CD4-positive, alpha-beta T cell treated with Interleukin-21 for 1 hour (primary cell): ENCODE measurements at places on chromosomes 11 and 22.

DNA sequence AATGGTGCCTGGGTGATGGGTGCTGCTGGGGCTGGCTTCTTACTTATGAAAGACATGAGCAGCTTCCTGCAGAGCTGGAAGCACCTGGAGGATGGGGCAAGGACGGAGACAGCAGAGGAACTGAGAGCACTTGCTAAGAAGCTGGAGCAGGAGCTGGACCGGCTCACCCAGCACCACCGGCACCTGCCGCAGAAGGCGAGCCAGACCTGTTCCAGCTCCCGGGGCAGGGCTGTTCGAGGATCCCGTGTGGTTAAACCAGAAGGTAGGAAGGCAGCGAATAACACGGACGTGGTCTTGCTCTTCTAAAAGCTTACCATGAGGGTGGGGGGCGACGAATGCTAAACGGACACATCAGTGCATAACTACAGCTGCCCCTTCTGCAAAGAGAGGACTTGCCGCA, 9.3 kb downstream of the APOL5 start:
- DNase-seq: no peak

- no peak for DNase-seq
Measured at GRCh38 chr11:20161923-20162744, 1.9 kb upstream of the DBX1 start.

GRCh38 chr11:133019545-133020371, 512.5 kb downstream of the OPCML start:
- no peak for DNase-seq

DNA sequence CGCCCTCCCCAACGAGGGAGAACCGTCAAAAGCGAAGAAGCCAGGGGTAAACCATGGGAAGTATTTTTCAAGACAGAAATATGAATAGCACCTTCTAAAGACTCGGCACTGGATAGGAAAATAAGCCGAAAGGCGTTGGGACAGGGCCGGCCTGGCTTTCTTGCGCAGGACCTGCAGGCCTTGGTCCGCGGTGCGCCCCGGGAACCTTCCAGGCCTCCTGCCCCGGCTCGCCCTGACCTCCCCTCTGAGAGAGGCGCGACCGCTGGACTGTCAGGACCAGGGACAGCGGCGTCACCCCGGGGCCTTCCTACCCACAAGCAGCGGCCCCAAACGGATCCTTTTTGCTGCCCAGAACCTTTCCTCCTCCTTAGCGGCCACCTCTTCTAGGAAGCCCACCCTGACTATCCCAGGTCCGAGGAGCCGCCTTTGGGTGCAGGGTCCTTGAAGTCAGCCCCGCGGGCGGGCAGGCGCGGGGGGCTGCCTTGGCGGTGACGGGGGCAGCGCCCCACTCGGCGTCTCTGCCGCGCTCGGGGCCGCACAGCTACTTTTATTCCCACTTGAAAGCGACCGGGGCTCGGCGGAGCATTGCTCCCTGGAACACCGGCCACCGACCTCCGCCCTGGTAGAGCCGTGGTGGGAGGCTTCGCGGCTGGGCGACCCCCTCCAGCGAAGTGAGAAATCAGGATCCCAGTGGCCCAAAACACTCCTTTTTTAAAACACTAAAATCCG, 650 bp upstream of the MAPK11 start:
- DNase-seq: peak; percentile 74

DNA sequence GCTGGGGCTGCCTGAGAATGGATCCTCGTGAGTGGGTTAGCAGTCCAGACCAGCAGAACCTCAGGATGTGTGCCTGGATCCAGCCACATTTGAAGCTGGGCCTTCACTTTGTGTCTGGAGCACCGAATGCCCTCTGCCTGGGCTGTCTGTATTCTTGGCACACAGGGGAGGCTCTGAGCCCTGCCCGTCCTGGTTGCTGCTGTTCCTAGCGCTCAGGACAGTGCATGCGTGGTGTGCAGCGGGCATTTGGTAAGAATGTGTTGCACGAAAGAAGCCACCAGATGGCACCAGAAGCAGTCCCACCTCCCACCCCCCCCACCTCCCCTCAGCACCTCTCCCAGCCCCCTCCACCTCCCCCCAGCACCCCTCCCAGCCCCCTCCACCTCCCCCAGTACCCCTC, 4.1 kb upstream of the MAPK11 start:
- peak; percentile 58 for DNase-seq

- DNase-seq: no peak
Measured at GRCh38 chr22:48979482-48979881, 848.2 kb downstream of the BRD1 start.

GRCh38 chr22:20741634-20742581, 32.0 kb upstream of the SERPIND1 start:
- DNase-seq: peak; percentile 58

- no peak for DNase-seq
Measured at GRCh38 chr11:117017456-117017855, 80.8 kb downstream of the SIK3 start.

- no peak for DNase-seq
Measured at GRCh38 chr11:117620086-117620485, 176.9 kb downstream of the DSCAML1 start.

GRCh38 chr11:106679581-106679980, 338.7 kb downstream of the GUCY1A2 start:
- no peak for DNase-seq

DNA sequence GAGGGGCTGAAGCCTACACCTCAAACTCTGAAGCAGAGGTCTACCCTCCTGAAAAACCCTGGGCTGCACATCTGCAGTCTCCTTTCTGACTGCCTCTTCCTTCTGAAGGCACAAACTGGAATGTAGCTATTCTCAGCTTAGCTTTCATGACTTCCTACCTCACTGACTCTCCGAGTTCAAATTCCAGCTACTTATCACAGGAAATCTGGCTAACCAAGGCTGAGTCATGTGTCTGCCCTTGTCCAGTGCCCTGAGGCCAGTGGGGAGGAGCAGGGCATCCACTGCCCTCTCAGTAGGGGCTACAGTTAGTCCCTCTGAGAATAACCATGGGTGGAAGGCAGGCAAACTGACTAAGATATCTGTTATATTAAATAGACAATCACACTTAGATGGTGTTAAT, 29.2 kb downstream of the PDGFD start:
- DNase-seq: no peak

- DNase-seq: no peak
Measured at GRCh38 chr11:81888391-81888790, 845.3 kb downstream of the FAM181B start.

DNA sequence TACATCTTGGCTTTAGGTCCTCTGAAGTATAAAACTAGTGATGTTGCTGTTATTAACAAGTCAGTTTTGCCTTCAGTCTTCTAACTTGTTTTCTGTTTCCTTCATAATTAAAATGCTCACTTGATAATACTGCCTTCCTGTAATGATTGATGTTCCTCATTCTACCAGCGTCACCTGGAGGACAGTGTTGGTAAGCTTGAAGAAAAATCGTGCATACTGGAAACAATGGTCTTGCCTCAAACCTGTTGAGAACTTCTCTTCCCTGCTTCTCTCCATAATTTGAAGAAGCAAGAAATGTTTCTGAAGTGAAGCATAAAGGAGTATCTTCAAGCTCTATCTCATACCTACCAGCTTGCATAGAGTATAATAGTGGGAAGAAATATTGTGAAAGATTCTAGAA, 3.0 kb downstream of the YWHAH start:
- DNase-seq: peak; percentile 73

DNA sequence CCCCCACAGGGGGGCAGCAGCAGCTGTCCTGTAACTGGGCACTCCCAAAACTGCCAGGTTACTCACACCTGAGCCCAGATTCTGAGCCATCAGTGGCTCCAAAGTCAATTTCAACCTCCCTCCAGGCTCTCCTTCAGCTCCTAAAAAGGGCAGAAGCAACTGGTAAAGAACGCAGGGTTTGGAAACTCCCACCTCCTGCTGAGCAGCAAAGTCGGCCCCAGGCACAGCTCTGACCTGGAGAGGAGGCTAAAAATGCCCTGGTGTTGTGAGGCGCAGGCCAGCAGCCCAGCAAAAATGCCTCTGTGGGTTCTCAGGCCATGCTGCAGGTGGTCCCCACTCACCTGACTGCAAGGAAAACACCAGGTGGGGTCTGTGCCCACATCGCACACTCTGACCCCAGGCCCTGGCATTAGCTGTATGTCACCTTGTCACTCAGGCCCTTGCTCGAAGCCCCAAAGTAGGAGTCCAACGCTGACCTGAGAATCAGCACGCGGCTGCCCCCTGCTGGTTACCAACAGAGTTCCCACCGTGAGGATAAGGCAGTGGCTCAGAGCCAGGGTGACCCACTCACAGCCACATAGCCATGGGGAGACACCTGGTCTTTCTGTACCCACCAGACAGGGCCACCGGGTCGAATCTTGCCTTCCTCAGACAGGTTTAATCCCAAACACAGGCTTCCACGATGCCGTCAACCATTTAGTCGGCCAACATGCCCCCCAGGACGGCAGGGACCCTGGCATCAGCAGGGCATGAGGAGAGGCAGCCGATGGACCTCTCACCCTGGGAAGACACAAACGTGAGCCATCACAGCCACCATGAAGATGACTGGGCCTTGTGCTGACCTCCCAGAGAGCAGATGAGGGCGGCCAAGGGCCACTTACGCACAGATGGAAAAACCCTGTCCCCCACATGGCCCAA, 11.1 kb downstream of the POLR3H start:
- peak; percentile 71 for DNase-seq

DNA sequence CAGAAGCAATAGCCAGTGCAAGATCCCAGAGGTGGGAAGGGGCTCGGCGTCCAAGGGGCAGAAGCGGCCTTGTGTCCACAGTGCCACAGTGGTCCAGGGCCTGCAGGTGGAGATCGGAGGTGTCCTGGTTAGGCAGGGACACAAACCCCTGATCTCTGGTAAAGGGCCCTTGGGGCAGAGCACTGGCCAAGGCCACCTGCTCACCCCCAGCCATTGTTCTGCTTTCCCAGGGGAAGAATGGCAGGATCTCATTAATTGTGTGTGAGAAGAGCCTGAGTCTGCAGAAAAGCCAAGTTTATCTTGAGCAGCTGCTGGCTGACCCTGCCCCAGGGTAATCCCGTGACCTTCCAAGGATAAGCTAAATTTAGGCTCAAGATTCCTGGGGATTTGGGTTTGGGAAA, 3.1 kb upstream of the CLDN5 start:
- DNase-seq: no peak

DNA sequence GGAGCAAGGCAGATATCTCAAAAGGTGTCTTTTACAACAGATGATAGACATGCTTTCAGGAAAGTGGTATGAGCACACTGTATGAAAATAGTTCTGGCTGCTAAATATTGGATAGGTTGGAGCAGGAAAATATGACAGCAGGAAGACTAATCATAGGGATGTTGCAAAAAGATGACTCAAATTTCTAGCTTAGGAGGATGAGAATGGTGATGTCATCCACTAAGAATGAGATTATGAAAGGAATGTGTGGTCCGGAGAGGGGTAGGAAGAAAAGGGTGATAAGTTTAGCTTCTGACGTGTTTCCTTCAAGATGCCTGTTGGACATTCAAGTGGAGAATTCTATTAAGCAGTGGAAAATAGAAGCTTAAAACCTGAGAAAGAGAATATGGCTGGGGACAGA, 46.4 kb downstream of the RCN1 start:
- no peak for DNase-seq

DNA sequence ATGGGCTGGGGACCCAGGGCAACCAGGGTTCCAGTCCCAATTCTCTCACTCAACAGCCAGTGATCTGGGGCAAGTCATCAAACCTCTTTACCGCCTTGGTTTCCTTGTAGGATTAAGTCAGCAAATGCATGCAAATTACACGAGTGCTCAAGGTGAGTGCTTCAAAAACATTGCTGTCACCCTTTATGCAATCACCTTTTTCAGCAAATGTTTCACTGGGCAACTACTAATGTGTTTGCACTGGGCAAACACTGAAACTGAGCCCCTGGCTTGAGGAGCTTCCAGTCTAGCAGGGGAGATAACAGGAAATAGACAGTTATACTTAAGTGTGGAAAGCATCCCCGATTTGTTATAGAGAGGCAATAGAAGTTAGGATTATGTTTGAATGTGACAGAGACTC, 37.7 kb upstream of the DMC1 start:
- DNase-seq: no peak

DNA sequence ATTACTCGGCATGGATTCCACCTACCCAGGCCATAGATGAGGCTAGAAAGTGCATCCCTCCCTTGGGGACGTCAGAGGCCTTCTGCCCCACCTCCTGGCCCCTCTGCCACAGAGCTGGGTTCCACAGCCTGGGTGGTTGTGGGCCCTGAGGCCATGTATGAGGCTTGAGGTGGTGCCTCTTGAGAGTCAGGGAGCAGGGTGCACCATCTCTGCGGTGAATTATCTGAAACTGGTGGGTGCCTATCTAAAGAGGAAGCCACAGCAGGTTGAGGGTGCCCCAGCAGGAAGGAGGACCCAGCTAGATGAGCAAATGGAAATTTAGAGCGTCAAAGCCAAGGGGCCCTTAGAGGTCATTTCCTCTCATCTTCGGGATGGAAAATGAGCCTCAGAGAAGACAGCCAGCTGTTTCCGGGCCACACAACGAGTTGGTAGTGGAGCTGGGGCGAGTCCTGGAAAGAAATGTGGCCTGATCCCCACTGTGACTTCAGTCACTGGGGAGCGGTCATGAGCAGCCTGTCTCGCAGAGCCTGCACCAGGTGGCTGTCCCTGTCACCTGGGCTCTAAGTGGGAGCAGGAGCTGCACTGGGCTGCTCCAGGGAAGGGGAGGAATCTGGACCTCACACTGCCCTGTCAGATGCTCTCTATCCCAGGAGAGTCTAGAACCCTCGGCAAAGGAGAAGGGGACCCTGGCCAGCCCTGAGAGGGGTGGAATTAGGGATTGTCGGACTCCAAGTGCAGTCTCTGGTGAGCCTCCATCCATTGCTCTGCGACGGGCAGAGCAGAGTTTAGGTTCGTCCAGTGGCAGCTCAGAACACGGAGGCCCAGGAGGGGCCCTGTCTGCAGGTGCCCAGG, 7.3 kb downstream of the ADORA2A start:
- DNase-seq: peak; percentile 83

DNA sequence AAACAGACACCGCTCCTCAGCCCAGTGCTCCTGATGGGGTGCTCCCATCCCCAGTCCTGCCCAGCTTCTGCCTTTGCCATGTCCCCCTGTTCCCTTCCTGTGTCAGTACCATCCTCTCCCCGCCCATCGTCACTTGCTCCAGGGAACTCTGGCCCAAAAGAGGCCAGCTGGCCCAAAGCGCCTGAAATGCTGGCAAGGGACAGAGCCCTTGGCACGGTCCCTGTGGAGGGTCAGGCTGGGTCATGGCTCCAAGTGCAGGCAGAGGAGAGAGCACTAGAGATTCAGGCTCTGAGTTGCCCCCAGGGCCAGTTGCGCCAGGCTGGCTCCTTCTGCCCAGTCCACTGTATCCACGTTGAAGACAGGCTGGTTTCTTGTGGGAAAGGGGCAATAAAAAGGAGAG, 8.4 kb upstream of the HDHD5 start:
- DNase-seq: no peak

GRCh38 chr11:61491736-61492395, 16.7 kb upstream of the LRRC10B start:
- DNase-seq: no peak
